ENCODE measurements at places on chromosomes 13 and 19.

GRCh38 chr19:5534787-5535586, 32.8 kb downstream of the TINCR start:
- DNase-seq: no peak

GRCh38 chr13:43021926-43022670, 1.3 kb upstream of the DNAJC15 start:
- no peak for DNase-seq

GRCh38 chr19:35355791-35356460, 2.3 kb upstream of the FFAR3 start:
- DNase-seq: no peak

GRCh38 chr13:100464006-100464405, 124.6 kb downstream of the GGACT start:
- DNase-seq: no peak

GRCh38 chr13:107585469-107586180, 629.7 kb downstream of the LIG4 start:
- DNase-seq: no peak

- no peak for DNase-seq
Measured at GRCh38 chr13:98291658-98292057, 114.6 kb upstream of the RNF113B start.

GRCh38 chr13:46195016-46195415, 13.0 kb upstream of the LCP1 start:
- DNase-seq: no peak

DNA sequence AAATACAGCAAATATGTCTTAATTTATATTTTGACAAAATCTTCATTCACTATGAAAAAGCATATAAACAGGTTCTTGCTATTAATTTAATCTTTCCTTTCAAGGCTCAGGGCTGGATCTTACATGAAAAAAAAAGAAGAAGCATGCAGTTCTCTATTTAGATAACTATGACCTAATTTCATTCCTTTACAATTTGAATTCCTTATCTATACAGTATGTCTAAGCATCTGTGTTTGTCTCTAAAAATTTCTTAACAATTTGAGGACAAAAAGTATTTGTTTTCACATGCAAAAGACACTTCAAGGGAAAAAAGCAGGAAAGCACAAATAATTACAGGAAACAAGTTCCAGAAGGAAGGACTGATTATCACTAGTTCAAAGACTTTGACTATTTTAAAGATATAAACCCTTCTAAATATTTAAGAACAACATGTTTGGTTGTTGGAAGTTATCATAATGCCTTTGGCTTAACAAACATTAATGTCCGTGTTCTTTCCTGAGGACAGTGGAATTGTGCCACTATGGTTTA, 157.5 kb downstream of the TBC1D4 start:
- no peak for DNase-seq

DNA sequence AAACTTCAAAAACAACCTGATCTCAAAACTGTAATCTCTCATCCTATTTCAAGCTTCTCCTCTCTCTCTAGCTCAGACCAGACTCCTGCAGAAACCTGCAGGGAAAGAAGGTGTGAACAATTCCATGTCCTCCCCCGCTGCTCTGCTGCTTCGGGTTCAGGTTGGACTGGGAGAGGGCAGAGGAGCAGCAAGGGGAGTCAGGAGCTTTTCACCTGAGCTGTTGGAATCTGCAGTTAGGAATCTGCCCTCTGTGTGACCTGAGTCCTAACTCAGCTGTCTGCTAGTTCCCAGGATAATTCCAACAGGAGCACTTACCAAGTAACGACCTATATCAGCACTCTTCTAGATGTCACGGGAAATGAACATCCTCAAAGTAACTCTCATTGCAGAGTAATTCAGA, 118.3 kb downstream of the DNAJC15 start:
- no peak for DNase-seq
